Daoy (cell line): ENCODE measurements at places on chromosomes 3 and 15. TPM values are rescaled to one million over a fixed set of nuclear protein-coding genes. Genes with fewer than 3 reads are reported as not detected.

Gene USP19
- 46.5 and 82.0 TPM in 2 replicates for total RNA-seq

GRCh38 chr3:151265866-151266265 lies 12.5 kb downstream of the P2RY14 start:
- no peak for DNase-seq

DNA sequence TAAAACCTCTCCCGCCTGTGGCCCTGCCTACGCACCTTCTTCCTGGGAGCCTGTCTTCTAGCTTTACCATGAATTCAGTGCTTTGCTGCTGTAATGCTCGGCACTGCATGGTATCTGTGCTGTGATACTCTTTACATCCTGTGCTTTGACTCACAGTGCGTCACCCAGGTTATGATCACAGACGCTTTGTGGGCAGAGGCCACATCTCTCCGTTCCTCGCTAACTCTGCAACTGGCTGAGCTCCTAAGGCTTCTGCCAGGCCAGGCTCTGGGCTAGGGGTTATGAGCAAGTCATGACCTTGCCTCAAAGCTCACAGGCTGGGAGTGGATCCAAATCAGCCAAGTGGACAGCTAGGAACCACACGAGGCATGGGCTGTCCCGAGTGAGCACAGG lies 23.2 kb downstream of the SPTBN5 start:
- peak; percentile 92 for DNase-seq

- no peak for DNase-seq
Observed at GRCh38 chr3:57147071-57147470, 18.1 kb downstream of the IL17RD start.

DNA sequence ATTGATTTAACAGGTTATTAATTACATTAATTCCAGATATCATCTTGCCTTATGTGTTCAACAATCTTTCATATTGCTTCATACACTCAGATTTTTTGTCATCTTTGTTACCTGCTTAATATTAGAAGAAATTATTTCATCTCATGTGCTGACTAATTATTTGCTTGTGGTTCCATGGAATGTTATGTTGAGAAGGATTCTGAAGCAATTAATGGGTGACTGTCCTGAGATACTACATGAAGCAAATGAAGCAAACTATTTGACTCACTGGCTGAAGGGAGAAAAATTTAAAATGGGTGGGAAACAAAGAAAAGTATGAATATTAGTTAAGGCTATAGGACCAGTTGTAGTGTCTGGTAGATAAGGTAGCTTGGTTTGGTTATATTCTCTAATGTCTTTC lies 443.8 kb upstream of the EPHA6 start:
- DNase-seq: no peak

- DNase-seq: peak; percentile 55
Observed at GRCh38 chr15:83108266-83109219, 1.1 kb downstream of the TM6SF1 start.

GRCh38 chr3:114758831-114759699 lies 388.0 kb downstream of the ZBTB20 start:
- DNase-seq: no peak
